Activated CD8-positive, alpha-beta memory T cell treated with anti-CD3 and anti-CD28 coated beads, Interleukin-2, amount 10 ng/mL, durations not matched to agents 7 days and 5 days (primary cell): ENCODE measurements at places on chromosomes 5 and 9.

- H3K27me3 ChIP-seq: peaks cover 31% of the 10 kb centered on the region
- H3K4me1 ChIP-seq: no peaks in the 10 kb centered on the region
- H3K27ac ChIP-seq: no peak overlapping the region
- no peak for DNase-seq
- H3K4me3 ChIP-seq: no peak overlapping the region
These were observed 101.2 kb downstream of the HMHB1 start for GRCh38 chr5:143913008-143913752.

- no peak for DNase-seq
- peaks cover 19% of the 10 kb centered on the region for H3K27me3 ChIP-seq
- H3K4me3 ChIP-seq: no peak overlapping the region
- H3K4me1 ChIP-seq: no peaks in the 10 kb centered on the region
- H3K27ac ChIP-seq: no peak overlapping the region
These were observed 115.2 kb downstream of the LHFPL2 start for GRCh38 chr5:78533356-78533755.

DNA sequence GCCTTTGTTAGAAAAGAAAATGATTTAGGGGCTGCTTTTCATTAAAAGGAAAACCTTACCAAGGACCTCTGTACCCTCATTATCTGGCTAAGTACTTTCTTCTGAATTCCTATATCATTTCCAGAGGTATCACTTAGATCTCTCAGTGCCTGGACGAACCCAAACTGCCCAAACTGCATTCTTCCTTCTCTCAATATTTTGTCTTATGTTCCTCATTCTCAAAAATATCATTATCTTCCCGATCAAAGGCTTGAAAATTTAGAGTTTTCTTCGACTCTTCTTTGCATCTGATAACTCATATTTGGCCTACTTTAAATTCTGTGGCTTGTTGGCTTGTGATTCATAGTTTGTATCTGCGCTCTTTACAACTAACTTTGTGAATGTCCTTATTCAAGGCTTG is 136.7 kb upstream of the TAF11L2 start:
- no peaks in the 10 kb centered on the region for H3K36me3 ChIP-seq
- no peak overlapping the region for H3K27ac ChIP-seq
- no peaks in the 10 kb centered on the region for H3K27me3 ChIP-seq
- no peak overlapping the region for H3K4me3 ChIP-seq
- DNase-seq: no peak

- no peak for DNase-seq
- H3K4me3 ChIP-seq: no peak overlapping the region
These were observed 6.0 kb downstream of the PCDHGC5 start for GRCh38 chr5:141494761-141495452.

DNA sequence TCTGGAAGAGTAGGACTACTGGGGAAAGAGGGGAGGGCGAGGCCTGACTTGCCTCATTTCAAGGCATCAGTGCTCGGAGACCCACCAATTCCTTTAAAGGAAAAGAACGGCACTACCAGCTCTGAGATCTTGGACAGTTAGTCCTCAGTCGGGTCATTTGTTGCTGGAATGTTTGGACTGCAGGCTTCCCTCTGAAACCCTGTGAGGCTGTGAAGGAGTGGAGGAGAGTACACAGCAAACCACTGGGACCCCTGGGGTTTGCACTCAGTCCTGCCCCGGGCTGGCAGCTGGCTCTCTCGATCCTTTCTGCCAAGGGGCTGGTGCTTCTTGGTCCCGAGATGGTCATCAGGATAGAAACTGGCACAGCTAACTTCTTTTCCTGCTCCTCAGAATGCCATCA is 194.5 kb downstream of the TRIO start:
- H3K36me3 ChIP-seq: no peaks in the 10 kb centered on the region
- DNase-seq: no peak
- H3K27me3 ChIP-seq: peaks cover 14% of the 10 kb centered on the region
- peaks cover 6% of the 10 kb centered on the region for H3K4me1 ChIP-seq
- H3K27ac ChIP-seq: no peak overlapping the region

DNA sequence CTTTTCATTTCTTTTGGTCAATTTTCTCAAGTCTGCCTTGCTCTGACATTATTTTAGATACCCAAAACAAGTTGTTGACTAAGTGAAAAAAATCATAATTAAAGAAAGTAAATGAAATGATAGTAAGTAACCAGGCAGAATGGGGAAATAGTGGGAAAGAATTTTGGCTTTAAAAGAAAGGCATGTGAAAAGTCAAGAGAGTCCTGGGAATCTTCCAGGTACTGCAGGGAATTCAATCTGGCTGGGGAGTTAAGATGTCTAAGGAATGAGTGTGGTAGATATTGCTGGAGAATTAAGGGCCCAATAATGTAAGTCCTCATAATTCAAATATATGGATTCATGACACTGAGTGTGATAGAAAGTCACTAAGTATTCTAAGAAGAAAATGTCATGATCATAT is 123.1 kb upstream of the PAPPA start:
- no peaks in the 10 kb centered on the region for H3K4me1 ChIP-seq
- H3K27me3 ChIP-seq: no peaks in the 10 kb centered on the region
- no peak overlapping the region for H3K4me3 ChIP-seq
- no peak overlapping the region for H3K27ac ChIP-seq

DNA sequence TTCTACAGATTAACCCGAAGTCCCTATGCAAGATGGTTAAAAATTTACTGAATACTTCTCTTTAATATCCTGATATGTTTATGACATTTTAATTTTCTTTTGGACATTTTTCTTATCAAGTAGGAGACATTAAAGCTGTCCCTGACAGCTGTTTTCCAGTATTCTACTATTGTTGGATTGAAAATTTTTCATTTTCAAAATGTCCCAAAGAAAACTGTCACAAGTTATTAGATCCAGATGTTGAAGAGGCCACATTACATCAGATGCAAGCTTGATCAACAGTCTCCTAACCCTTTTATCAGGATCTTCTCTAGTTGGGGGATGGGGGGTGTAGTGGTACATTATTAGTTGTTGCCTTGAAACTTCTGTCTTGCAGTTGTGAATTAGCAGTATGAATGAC is 1402.7 kb upstream of the DMAC1 start:
- no peak for DNase-seq
- H3K4me1 ChIP-seq: no peaks in the 10 kb centered on the region

GRCh38 chr5:82728926-82729702 is 348.1 kb downstream of the TMEM167A start:
- no peak for DNase-seq
- H3K4me3 ChIP-seq: no peak overlapping the region
- H3K4me1 ChIP-seq: no peaks in the 10 kb centered on the region
- no peak overlapping the region for H3K27ac ChIP-seq
- H3K36me3 ChIP-seq: no peaks in the 10 kb centered on the region
- no peaks in the 10 kb centered on the region for H3K27me3 ChIP-seq

- no peak overlapping the region for H3K4me3 ChIP-seq
- H3K36me3 ChIP-seq: peaks cover 61% of the 10 kb centered on the region
- H3K4me1 ChIP-seq: peaks cover 12% of the 10 kb centered on the region
- no peak overlapping the region for H3K27ac ChIP-seq
These were observed 39.5 kb downstream of the TENT4A start for GRCh38 chr5:6752782-6753181.

DNA sequence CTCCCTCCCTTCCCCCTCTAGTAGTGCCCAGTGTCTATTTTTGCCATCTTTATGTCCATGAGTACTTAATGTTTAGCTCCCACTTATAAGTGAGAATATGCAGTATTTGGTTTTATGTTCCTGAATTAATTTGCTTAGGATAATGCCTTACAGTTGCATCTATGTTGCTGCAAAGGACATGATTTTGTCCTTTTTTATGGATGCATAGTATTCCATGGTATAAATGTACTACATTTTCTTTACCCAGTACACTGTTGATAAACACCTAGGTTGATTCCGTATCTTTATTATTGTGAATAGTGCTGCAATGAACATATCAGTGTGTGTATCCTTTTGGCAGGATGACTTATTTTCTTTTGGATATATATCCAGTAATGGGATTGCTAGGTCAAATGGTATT is 3.8 kb downstream of the ABLIM3 start:
- DNase-seq: no peak
- peaks cover 28% of the 10 kb centered on the region for H3K27me3 ChIP-seq
- no peaks in the 10 kb centered on the region for H3K36me3 ChIP-seq
- H3K27ac ChIP-seq: no peak overlapping the region

DNA sequence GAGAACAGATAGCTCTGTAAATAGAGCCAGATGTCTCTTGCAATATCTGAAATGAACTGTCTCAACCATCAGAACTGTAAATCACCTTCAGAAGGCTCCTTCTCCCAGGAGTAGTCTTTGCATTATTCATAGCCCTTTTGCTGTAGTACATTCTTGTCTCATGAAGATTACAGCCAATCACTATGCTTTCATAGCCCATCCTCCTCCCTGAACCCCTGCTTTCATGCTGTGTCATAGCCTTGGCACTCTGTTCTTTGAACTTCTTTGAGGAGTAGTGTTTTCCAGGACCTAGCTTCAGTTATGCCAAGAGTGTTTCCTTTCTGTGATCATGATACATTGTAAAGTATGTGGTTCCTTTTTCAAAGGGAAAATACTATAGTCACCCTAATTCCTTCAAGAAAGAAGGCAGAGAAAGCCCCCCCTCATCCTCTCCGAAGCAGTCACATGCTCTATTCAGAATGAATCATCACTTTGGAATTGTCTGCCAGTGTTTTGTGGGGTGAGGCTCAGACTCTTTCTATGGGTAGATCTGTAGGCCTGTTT is 61.1 kb downstream of the GRIA1 start:
- no peak overlapping the region for H3K27ac ChIP-seq
- peaks cover 2% of the 10 kb centered on the region for H3K4me1 ChIP-seq
- no peaks in the 10 kb centered on the region for H3K36me3 ChIP-seq
- no peaks in the 10 kb centered on the region for H3K27me3 ChIP-seq
- no peak for DNase-seq
